ENCODE measurements at places on chromosomes 2 and 18.

DNA sequence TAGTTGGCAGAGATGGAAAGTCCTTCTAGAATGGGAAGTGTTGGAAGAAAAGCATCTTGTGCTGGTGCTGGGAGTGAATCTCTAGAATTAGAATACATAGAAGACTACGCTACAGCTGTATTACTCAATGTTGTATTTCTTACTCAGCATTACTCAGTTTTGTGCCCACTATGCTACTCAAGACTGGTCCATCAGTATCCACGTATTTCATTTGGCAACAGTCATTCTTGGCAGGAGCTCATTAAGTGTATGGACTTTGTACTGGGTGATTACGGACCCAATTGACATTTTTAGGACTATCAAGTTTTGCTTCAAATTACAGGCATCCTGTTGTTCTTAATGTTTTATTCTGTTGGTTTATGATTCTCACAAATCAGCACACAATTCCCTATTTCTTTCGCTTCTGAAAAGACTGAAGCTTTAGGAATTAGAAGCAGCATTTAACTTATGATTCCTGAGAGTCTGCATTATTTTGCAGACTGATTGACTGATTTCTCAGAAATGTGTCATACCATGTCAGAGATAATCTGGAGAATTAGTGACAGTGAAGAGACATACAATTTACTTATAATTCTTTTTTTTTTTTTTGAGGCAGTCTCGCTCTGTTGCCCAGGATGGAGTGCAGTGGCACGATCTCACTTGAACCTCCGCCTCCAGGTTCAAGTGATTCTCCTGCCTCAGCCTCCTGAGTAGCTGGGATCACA, 136.9 kb downstream of the MYO3B start:
- DNase-seq, result no peak

DNA sequence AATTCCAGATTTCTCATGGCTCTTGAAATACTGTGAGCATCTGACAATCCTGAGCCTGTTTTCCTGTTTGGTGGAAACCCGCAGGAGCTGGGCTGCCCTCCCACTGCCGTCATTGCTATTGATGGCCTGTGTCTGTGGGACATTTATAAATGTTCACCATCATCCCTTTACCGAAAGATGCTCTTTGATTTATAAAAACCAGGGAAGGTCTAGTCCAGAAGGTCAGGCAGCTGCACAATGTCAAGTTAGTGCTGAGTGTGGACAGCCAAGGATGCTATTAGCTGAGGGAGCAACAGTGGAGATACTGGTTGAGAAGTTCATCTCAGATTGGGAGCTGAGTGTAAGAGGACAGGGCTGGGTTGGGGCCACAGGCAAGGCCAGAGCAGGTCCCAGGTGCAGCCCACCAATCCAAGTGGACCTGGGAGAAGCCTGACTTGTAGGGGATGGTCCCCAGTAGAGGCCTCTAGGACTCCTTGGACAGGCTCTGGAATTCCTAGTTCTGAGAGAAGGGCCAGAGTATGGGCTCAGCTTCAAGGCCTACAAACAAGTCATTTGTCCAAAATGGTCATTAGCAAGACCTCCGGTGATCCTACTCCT, 55.1 kb downstream of the COPS8 start:
- no peak for DNase-seq

DNA sequence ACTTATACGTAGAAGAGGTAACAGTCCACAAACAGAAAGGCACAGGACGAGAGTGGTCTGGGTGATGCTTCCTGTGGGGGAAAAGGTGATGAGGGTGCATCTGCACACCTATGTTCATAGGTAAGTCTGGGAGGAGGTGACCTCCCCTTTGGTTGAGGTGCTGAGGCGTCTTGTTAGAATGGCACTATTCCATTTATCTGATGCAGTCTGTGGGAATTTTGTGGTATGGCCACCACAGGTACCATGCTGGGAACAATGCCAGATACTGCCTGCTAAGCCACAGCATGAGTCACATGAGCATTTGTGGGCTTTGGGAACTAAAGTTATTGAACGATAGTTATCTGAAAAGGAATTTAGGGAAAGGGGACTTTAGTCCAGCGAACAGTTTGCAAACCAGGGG, 27.9 kb downstream of the IL37 start:
- DNase-seq, result no peak

DNA sequence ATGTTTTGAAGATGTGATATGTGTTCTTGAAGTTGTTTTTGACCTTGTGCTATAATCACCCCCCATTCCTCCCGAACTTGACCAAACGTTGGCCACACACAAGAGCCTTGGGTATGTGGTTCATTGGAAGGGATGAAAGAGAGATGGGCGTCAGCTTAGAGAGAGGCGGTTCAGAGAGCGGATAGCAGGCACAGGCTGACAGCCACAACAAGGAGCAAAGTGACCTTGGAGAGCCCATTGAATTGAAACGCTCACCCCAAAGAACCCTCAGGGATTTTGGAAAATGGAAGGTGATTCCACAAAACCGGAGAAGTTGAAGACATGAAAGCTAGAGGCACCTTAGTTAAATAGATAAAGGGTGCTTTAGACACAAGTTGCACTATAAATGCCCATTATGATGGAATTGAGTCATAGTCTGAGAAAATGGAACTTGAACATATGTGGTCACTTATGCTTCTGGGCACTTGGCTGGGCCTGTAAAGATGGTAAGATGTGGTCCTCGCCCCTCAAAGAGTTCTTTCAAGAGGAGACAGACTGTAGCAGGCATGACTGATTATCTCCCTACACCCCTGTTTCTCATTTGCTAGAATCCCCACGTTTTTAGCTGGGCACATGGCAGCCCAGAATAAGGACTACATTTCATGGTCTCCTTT, 188.5 kb upstream of the HAAO start:
- DNase-seq, result no peak

DNA sequence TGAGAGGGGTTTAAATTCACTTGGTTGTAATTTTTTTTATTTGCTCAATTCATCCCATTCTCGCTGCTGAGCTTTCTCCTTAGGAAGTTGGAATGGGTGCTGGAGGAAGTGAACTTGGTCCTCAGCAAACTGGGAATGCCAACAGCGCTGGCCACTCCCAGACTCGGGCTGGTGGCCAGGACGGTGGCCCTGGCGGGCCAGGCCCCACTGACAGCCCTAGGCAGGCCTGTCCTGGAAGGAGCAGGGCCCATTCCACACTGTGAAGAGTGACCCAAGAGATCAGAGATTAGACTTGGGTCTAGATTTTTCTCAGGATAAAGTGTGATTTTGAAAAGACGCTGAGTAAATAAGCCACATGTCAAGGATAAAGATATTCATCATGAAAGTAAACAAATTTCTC, 132.7 kb downstream of the HDAC4 start:
- no peak for DNase-seq

DNA sequence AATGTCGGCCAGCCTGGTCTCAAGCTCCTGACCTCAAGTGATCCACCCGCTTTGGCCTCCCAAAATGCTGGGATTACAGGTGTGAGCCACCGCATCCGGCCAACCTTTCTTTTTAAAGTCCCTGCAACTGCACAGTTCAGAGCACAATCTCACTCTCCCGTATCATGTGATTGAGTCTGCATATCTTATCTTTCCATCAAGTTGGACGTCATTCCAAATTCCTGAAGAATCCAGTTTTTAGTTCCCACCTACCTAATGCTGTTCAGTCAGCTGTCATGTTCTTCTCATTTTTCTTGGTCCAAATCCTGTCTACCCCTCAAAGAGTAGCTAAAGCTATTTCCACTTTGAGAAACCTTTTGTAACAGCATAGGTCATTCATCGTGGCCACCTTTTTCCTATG, 110.8 kb upstream of the FBXO11 start:
- DNase-seq, result no peak

- no peak for DNase-seq
Measured at GRCh38 chr18:14965553-14965952, 217.6 kb downstream of the ANKRD30B start.

DNA sequence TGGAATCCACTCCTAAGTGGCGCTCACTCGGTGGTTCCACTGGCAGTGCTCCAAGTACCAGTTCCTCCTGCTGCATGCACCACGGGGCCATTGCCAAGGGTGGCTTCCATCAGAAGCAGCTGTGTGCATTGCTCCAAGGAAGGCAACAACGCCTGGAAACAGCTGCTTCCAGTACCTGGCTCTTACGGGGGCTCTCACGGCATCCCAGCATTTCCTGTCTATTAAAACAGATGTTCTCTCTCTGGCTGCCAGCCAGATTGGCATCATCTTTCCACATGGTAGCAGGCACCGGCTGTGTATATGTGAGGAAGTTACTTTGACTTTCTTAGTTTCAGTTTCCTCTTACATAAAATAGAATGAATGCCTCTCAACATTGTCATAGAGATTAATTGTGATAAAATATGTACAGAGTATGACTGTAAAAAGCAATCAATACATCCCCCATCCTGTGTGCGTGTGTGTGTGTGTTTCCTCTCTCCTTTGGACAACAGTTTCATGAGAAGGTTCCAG, 84.9 kb downstream of the CMPK2 start:
- DNase-seq, result no peak

DNA sequence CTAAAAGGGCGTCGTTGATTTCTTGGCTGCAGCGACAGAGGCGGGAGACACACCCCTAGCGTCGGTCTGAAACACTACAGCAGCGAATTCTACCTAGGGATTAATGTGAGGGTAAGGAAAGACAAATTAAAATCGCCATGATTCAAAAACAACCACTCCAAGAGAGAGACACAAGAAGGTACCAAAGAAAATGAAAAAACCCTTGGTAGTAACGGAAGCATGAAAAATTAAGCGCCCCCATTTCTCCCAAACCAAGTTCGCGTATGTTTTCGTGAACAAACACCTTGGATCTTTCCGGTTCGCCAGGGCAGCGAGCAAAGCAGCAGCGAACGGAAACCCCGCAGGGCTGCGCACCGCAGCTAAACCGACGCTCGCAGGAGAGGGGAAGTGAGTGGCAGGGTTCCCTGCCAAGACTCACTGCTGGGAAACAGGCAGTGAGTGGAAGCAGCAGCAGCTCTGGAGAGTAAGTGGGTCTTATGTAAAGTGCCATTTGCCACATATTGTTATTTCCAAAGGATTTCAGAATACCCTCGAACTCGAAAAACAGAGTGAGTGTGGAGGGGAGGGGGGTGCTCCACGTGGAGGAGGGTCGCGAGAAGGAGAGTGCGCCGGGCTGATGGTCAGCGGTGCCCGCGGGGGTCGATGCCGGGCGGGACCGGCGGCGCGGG, 1.0 kb downstream of the PPP3R1 start:
- peak; percentile 48 for DNase-seq

GRCh38 chr2:112706170-112706664, 14.6 kb upstream of the NT5DC4 start:
- DNase-seq, result no peak

- DNase-seq, result no peak
Measured at GRCh38 chr2:236363711-236364277, 99.6 kb upstream of the ASB18 start.

- no peak for DNase-seq
Measured at GRCh38 chr2:28754321-28754720, 2.7 kb downstream of the PPP1CB start.

GRCh38 chr2:147100406-147101035, 744.3 kb upstream of the ACVR2A start:
- DNase-seq, result no peak

- DNase-seq, result no peak
Measured at GRCh38 chr2:62524293-62524941, 18.4 kb upstream of the TMEM17 start.

DNA sequence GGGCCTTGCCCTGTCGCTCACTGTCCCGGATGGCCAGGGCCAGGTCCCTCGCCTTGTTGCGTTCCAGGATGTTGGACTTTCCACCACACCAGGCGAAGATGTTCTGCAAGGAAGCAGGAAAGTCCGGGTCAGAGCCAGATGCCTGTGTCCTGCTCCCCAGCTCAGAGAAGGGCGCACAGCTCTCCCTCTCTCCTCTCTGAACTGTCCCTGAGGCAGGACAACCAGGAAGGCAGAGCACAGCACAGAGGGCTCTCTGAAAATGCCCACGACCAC, 11.0 kb downstream of the CAPG start:
- no peak for DNase-seq

- no peak for DNase-seq
Measured at GRCh38 chr18:43794363-43794762, 517.1 kb upstream of the SYT4 start.

DNA sequence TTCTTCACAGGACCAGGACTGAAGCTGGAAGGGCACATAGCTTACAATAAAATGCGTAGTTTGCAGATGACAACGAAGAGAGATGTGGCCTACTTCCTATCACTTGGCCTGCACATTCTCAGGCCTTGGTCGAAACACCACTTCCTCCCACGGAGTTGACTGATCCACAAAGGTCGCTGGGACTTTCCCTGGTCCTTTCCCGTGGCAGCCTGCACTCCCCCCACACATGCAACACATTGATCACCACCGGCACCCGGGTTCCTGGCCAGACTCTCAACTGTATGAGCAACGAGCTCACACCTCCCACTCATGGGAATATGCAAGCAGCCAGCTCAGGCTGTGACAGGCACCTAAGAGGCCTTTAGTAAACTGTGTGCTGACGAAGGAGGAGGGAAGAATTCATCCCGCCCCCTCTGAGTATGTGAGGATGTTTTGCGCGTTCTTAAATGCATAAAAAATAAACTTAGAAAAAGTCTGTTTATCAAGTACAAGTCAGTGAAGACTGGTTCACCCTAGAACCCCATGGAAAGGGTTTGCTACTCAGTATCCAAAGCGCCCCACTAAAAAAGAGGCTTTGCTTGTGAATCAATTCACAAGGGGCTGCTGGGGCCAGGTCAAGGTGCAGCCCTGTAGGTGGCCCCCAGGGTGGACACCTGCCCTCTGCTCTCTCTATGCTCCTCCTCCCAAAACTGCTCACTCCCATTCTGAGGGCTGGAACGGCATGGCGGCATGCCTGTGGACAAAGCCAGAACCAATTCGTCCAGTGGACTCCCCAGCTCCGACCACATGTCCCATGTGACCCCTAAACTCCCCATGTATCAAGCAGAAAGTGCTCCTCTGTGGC, 154.3 kb downstream of the EIPR1 start:
- DNase-seq, result no peak

DNA sequence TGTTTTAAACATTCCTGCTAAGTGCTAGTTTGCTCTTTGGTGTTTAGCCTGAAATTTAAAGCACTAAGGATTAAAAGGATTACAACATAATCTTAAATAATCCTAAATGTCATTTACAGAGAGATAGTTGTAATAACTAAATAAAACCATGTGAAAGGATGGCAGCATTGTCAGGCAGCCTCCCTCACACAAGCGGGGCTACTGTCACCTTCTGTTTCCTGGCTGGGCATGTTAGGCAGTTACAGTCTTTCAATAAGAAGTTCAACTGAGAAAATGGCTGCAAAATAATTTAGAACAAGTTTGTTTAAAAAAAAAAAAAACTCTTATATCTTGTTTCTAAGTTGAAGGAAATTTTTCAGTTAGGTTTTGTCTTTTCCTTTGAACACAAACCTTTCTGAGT, 124.9 kb downstream of the ARHGAP15 start:
- no peak for DNase-seq

DNA sequence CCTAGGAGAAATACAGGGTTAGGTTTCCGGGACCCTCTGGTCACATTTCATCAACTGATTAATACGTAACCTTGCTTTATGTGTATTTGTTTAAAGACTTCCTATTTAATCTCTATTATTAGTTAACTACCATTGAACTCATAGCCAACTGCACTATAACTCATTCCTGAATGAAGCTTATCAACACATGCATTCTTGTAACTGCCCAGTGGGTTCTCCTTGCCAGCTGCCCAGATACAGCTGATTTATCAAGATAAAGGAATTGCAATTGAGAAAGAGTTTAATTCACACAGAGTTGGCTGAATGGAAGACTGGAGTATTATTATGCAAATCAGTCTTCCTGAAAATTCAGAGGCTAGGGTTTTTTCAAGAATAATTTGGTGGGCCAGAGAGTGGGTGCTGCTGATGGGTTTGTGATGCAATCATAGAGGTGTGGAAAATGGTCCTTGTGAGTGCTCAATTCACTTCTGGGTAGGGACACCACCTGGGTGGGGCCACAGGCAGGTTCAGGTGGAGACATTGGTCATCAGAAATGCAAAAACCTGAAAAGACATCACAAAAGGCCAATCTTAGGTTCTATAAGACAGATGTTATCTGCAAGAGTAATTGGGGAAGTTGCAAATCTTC, 21.1 kb upstream of the NOSTRIN start:
- DNase-seq, result no peak
